Suprapubic skin (tissue), 4 donors: ENCODE measurements at places on chromosomes 13 and 19.
A peak's percentile ranks its signal among the peaks of the same experiment; 100 is the strongest.

DNA sequence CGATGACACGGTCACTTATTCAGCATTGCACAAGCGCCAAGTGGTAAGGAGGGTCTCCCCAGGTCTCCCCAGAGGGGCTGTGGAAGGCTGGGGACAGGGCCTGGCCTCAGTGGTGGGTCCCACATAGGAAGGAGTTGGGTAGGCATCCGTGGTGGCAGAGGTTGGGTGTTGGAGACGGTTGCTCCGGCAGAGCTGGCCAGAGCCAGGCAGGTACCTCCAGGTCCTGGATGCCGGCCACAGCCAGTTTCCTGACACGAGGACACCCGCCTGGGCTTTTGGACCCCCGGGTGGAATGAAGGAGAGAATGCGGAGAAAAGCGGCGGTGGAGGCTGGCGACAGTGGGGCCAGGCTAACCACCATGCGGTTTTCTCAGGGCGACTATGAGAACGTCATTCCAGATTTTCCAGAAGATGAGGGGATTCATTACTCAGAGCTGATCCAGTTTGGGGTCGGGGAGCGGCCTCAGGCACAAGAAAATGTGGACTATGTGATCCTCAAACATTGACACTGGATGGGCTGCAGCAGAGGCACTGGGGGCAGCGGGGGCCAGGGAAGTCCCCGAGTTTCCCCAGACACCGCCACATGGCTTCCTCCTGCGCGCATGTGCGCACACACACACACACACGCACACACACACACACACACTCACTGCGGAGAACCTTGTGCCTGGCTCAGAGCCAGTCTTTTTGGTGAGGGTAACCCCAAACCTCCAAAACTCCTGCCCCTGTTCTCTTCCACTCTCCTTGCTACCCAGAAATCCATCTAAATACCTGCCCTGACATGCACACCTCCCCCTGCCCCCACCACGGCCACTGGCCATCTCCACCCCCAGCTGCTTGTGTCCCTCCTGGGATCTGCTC lies 1.3 kb upstream of the FFAR1 start:
- peak; percentile 48 for DNase-seq

DNA sequence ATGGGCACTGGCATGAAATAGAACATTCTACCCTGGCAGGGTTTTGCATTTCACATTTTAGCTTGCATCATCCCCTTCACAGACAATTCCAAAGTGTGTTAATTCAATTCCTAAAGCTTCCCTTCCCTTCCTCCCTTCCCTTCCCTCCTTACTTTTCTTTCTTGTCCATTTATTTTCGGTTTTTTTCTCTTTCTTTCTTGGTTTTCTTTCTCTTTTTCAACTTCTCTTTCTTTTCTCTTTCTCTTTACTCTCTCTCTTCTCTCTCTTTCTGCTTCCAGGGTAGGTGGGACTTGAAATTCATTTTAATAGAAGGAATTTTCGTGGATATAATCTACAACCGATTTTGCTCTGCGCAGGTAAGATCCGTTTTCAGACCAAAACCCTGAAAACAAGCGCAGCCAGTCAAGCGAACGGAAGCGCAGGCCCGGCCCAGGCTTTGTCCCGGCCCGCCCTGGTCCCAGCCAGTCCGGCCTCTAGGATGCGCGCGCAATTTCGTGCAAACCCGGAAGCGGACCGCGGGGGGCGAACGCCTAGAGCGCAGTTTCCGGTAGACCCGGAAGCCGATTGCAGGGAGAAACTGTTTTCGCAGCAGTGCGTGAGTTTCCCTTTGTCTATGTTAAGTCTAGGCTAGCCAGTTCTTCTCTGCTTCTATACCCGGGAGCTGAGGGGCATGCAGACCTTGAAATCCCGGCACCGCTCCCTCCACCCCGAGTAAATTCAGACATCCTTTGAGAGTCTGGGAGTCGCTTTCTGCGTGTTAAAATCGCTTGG lies at the start of gene ZNF528:
Gene ZNF528 (plus strand): TSS at position 540 of the 771 bp plus-strand sequence. CDS start 4,165 bp downstream, outside the sequence.
- peak; percentile 96 for DNase-seq

GRCh38 chr19:19405971-19406877 lies 749 bp downstream of the GATAD2A start:
- DNase-seq = no peak

DNA sequence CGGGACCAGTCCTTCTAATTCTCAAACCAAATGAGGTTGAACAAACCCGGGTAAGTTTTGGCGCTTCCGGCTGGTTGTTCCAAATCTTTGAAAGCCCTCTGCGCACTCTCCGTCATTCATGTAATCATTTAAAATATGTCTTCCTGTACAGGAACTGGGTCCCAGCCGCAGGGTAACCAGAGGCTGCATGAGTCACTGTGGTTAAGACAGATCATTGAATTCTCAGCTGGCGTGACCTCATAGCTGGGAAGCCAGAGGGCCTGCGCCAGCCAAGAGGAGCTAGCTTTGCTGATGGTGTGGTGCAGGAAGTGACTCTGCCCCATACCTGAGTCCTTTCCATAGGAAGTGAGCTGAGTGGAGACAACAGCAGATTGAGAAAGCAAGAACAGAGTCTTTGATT lies 135.2 kb downstream of the TSHZ3 start:
- peak; percentile 86 for DNase-seq

GRCh38 chr13:49421391-49421790 lies 22.5 kb downstream of the CAB39L start:
- no peak for DNase-seq

GRCh38 chr13:39013462-39013861 lies 22.8 kb upstream of the STOML3 start:
- no peak for DNase-seq

DNA sequence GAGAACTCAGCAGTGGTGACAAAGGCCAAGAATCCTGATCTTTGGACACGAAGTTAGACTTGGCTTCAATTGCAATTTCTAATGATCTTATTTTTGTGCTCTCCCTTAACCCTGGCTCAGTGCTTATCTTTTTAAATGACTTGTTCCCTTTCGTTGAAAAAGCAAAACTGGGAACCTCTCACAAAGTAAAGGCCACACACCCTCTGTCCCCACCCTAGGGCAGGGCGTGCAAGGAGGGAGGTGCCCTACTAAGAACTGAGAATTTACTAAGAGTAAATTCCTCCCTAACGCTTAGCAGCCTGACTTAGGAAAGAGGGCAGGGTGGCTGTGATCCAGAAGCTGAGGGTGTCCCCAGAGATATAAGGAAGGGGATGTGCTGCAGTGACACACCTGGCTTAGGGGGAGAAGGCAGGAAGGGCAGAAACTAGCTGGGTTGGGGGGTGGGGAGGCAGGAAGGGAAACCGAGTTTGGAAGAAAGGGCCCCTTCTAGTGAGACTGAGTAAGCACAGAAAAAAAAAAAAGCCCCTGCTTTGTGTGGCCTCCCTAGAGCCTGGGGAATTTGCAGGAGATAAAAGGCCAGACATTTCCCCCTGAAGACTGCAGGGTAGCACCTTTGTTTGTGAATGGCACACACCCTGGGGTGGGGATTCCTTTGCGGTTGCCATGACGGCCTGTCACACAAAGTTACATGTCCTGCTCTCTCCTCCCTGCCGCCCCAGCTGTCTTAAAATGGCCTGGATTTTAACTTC lies 435.1 kb downstream of the EFNB2 start:
- DNase-seq = no peak

- no peak for DNase-seq
These were observed 9.7 kb downstream of the DPY19L3 start for GRCh38 chr19:32415246-32415645.

DNA sequence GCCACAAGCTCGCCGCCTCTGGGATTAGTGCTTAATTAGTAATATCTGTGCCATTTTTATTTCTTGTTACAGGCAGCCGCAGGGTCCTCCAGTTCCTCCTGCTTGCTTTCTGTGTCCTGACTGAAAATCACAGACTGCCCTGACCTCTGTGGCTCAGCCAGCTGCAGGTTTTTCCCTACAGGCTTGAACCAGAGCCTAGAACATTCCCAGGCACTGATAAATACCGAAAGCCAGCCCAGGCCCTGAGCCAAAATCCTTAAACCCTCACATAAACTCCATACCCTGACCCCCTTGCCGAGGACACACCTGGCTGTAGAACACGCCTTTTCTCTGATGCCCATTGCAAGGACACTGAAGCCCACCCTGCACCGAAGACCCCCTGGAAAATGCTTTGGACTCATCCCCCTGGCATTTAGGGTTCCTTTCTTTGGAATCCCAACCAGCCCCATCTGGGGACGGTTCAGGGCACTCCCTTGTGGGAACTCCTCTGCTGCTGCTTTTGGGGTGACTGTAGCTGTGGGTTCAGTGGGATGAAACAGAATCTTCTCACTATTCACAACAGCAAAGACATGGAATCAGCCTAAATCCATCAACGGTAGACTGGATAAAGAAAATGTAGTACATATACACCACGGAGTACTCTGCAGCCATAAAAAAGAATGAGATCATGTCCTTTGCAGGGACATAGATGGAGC lies 15.5 kb downstream of the DPP9 start:
- DNase-seq = no peak

- no peak for DNase-seq
These were observed 179.7 kb downstream of the ABCC4 start for GRCh38 chr13:95121516-95121915.

GRCh38 chr19:58387338-58388174 lies 487 bp downstream of the RPS5 start:
- no peak for DNase-seq

DNA sequence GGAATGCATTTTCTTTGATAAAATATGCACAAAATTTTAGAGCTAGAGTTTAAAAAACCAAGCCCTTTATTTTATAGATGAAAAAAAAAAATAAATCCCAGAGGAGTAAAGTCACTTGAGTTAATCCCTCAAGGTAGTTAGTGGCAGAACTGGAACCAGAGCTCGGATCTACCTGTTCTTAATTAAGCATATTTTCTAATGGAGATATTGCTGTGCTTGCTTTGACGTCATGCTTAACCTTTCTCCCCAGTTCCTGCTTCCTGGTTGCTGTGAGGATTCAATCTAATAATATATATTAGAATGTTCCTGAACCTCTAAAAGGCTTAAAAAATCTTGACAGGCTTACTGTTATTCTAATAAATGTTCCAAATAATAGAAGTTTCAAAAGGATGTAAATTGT lies 300.6 kb upstream of the KLF12 start:
- DNase-seq = no peak

DNA sequence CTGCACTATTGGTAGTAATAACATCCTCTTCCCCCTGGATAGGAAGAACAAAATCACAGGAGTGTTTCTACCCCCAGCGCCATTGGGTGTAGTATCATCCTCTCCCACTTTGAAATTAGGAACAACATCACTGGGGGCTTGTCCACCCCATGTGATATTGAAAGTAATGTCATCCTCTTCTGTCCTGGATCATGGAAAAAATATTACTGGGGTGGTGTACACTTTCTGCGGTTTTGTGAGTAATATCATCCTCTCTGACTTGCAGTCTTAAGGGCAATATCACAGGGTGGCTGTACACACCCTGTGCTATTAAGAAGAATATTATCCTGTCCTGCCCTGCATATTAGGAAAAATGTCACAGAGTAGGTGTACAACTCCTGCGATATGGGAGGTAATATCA lies 4.9 kb upstream of the RGCC start:
- no peak for DNase-seq

DNA sequence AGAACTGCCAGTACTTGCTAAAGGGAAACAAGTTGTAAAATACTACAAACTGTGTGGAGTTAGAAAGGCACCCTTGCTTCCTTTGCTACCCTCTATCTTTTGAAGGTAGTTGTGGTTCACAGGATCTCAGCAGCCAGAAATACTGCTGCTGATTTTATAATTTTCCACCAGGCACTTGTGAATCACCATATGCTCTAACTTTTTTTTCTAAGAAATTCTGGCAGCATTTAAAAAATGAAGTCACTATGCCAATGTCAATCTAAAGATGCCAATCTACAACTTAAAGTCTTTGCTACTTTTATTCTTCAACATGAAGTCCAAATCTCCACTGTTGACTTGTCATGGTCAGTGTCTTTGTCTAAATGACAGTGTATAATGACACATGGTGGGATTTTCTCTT lies 327.7 kb downstream of the ITGBL1 start:
- DNase-seq = no peak

DNA sequence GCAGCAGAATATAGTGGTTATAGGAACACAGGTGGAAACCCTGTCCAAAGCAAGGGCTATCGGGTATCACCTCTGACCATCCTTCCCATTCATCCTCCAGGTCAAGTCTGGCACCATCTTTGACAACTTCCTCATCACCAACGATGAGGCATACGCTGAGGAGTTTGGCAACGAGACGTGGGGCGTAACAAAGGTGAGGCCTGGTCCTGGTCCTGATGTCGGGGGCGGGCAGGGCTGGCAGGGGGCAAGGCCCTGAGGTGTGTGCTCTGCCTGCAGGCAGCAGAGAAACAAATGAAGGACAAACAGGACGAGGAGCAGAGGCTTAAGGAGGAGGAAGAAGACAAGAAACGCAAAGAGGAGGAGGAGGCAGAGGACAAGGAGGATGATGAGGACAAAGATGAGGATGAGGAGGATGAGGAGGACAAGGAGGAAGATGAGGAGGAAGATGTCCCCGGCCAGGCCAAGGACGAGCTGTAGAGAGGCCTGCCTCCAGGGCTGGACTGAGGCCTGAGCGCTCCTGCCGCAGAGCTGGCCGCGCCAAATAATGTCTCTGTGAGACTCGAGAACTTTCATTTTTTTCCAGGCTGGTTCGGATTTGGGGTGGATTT lies 2.1 kb upstream of the RAD23A start:
- DNase-seq = no peak

DNA sequence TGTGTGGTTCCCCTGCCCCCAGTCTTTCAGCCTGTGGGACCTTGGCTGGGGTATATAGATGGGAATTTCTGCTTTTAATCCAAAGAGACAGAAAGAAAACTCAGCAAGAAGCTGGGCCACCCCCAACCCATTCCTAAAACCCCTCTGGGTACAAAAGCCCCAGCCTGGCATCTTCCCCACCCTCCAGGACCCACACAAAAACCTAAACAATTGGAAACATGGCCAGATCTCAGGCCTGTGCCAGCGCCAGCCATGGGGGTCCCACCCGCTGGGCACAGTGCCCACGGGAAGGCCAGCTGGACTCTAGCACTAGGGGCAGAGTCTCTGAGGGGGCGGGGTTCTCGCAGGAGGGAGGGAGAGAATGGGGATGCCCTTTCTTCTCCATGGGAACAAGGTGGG lies 8.6 kb downstream of the LYL1 start:
- DNase-seq = no peak

DNA sequence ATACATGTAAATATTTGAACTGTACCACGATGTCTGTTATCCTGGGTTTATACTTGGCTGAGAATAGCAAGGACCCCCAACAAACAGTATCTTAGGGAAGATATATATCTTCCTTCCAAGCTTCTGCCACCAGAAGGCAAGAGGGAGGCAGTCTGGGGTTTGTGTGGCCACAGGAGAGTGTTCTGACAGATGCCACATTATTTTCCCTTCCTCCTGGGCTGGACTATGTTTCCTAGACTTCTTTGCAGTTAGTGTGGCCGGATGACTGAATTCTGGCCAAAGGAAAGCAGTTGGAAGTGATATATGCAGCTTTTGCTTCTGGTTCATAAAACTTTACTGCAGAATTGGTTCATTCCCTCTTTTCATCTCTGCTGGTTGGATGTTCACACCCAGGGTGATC lies 39.9 kb upstream of the TMTC4 start:
- DNase-seq = no peak
